ENCODE measurements at places on chromosomes 11 and 22.

DNA sequence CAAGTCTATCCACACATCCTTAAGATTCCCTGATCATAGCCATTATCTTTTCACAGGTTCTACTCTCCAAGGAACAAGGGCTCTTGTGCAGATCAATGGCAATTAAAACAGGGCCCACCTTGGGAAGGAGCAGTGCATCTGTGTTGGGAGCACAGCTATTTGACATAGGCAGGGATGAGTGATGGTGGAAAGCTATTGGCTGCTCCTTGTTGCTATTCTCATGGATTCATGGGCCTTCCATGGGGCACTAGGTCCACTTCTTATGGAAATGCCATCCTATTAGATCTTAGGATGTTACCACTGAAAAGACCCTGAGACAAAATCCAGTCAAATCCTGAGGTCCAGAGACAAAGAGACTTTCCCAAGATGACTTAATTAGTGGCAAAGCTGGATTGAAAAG lies 148.6 kb upstream of the MTNR1B start:
- no peak for DNase-seq

- DNase-seq, result no peak
Measured at GRCh38 chr22:47019012-47019790, 256.8 kb downstream of the TBC1D22A start.

- no peak for DNase-seq
Measured at GRCh38 chr22:27130906-27131305, 473.5 kb downstream of the MIAT start.

GRCh38 chr11:50246699-50247098 lies 214.0 kb downstream of the OR4C45 start:
- no peak for DNase-seq

DNA sequence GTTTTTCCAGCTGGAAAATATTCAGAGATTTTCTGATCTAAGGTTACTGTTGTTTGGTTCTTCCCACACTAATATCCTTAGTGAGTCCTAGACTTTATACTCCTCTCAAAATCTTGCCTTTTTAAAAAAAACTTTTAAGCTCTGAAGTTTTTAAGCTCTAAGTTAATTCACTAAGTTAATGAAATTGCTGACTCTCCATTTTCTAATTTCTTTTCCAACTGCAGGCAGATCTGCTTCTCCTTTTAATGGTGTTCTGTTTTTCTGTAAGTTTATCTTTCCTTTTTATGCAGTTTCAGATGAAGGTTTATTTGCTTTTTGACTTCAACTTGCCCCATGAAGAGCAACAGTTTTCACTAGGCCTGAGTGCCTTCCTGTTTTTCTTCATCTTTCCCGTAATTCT lies 125.8 kb upstream of the ARHGAP42 start:
- DNase-seq, result no peak

GRCh38 chr22:47460861-47461260 lies 698.4 kb downstream of the TBC1D22A start:
- DNase-seq, result no peak

DNA sequence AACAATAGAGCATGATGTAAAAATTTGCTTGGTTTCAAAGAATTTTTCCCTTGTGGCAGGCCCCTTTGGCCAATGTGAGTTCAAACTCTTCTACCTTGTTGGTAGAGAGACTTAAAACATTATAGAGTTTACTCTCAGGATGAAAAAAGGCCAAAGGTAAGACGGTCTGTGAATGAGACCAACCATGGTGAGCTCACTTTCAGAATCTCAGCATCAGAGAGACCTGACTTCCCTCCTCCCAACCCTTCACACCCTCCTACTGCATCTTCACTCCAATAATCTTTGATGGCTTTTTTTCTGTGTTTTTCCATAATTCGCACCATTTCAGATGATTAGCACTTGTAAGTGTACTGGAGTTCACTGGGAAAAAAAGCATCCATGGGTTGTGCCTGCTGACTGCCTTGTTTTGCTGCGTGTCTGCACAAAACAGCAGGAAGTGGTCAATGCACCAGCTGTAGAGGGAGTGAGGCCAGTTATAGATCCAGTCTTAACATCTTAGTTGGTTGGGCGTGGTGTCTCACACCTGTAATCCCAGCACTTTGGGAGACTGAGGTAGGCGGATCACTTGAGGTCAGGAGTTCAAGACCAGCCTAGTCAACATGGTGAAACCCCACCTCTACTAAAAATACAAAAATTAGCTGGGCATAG lies 64.1 kb downstream of the SLC1A2 start:
- DNase-seq, result no peak

- no peak for DNase-seq
Measured at GRCh38 chr11:64292460-64293254, 1.6 kb downstream of the KCNK4 start.

- DNase-seq, result no peak
Measured at GRCh38 chr11:33734441-33735270, 1.6 kb downstream of the CD59 start.

GRCh38 chr11:64810891-64811272 lies 531 bp upstream of the MEN1 start:
- DNase-seq, result no peak

- peak; percentile 21 for DNase-seq
Measured at GRCh38 chr22:48714231-48714630, 1113.4 kb downstream of the BRD1 start.

DNA sequence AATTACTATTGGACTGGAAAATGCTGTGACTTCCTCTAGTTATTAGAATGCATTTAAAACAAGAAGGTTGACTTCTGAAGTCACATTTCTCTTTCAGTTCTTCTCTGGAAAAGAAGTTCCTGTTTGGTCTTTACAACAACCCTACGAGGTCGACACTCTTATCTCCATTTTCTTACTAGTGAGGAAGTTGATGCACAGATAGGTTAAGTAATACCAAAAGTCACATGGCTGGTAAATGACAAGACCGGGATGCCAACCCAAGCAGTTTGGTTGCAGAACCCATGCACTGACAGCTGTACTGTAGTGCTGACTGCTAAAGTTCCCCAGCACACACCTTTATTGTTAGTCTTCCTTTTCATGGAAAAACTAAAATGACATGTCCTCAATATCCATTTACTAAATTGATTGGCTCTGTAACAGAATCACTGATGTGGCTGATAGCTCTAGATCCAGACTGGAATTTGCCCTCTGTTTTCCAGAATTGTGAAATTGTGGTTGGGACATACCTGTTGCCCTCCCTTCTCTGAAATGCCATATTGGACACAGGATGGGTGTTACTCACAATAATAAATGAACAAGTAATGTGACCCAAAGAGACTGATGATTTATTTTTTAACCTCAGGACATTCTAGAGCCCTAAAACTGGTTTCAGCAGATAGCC lies 9.4 kb upstream of the TECTA start:
- DNase-seq, result no peak

GRCh38 chr11:12229450-12230229 lies 119.2 kb downstream of the MICAL2 start:
- no peak for DNase-seq

DNA sequence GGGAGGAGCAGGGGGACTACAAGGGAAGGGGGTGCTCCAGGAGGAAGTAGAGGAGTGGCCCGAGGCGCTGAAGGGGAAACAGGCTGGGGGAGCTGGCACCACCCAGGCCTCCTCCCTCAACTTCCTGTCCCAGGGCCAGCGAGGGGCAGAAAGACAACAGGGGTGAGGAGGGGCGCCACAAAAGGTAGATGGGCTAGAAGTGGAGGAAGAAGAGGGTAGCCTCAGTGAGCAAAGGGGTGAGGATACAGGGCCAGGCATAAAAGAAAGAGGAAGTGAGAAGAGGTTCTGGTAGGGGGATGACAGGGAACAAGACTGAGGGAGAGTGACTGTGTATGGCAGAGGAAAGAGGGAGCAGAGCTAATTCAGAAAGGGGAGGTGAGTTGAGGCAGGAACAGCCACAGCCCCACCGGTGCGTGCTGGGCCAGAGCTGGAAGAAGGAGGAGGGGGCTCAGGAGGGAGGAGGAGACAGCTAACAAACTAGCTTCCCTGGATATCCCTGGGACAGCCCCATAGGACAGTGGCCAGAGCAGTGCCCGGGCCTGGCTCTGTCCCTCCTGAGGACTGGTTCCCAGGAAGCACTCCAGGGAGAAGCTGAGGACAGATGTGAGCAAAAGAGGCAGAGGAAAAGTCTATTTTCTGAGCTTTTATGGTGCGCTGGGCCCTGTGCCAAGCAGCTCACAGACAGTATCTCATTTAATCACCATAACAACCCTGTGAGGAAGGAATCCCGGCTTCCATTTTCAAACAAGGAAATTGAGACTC lies 8.5 kb downstream of the DCHS1 start:
- DNase-seq, result no peak

DNA sequence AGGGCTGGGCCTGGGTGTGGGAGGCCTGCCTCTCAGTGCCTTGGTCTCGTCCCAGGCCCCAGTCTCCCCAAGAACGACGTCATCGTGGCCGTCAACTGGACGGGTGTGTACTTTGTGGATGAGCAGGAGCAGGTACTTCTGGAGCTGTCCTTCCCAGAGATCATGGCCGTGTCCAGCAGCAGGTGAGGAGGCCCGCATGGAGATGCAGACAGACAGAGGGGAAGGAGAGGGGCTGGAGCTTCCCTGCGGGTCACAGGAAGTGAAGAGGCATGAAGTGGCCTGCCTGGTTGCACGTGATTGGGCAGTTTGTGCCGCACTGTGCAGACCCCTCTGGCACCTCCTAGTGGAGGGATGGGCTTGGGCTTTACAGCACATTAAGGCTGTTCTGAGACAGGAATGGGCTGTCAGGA lies 70.4 kb downstream of the MYO7A start:
- peak; percentile 13 for DNase-seq

GRCh38 chr11:57343825-57344224 lies 5.7 kb downstream of the P2RX3 start:
- DNase-seq, result no peak

- DNase-seq, result no peak
Measured at GRCh38 chr11:78351979-78352841, 65.4 kb downstream of the GAB2 start.

- DNase-seq, result no peak
Measured at GRCh38 chr22:38186429-38186828, 4.8 kb upstream of the PLA2G6 start.

DNA sequence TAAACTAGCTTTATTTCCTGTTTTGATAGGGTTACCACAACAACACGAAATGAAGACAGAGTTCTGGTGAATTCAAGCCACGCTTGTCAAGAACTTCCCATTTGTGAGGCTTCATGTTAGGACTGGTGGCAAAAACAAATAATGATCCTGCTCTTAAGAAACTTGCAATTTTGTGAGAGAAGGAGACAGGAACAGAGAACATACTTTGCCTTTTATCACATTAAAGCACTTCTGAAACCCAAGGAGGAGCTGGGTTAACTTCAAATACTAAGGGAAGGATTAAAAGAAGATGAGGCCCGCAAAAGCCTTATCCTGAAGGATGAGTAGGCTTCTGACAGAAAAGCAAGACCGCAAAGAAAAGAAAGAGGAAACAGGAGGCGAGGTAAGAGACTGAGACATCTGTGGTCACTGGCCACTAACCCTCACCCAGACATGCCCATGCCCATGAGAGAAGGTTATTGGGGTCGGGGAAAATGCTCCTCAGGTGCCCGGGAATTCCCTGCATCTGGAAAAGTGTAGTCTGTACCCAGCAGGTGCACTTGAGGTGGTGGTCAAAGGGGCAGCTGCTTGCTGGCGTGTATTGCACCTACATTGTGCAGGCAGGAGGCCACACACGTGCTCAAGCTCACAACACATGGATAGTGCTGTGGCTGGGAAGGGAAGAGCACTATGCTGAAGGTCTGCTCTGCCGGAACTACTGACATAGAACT lies 50.5 kb downstream of the MAPK1 start:
- no peak for DNase-seq

GRCh38 chr22:27723708-27724107 lies 77.8 kb downstream of the MN1 start:
- DNase-seq, result no peak
